ENCODE measurements at places on chromosomes 12 and 14.

GRCh38 chr14:29222671-29223268 lies 456.2 kb downstream of the FOXG1 start:
- peak; percentile 41 for DNase-seq

DNA sequence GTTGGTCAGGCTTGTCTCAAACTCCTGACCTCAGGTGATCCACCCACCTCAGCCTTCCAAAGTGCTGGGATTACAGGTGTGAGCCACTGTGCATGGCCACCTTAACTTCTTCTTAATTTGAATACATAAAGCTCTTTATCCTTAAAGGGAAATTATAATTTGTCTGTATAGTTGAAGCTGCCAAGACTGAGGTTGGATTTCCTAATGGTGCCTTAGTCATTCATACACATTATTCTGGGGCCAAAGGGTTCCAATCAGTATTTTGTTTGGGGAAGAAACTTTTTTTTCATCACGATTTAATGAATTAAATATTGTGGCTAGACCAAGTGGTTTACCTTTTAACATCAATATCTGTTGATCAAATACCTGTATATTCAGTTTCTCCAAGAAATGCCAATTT lies 135.9 kb downstream of the SYT1 start:
- no peak for DNase-seq

- no peak for DNase-seq
These were observed 17.9 kb downstream of the SIVA1 start for GRCh38 chr14:104770851-104771272.

DNA sequence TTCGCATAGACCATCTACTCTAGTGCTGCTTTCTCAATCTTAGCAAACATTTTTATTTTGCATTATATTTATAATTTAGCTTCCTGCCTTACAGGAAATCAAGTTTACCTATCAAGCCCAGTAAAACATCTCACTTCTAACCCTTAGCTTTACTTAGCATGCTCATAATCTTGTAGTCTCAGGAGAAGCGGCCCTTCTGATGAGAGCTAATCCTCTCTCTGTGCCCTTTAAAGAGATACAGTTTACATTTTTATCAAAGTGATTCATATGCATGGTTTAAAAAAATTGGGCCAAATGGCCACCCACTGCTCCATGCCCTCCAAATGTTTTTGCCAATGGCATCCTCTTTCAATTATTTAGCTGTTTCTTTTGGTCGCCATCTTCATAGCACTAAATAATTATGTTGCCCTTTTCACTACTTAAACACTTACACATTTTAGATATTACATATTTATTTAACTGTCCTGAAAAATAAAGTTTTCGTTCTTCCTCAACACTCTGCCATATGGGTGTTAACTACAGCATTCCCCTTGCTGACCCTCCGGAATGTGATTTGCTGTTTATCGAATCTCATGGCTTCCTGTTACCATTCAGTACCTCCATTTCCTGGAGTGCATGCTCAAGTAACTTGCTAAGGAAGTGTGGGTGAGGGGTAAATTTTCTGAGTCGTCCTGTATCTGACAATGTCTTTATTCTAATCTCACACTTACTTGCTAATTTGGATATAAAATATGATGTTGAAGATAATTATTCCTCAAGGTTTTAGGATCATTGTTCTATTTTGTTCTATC lies 29.3 kb downstream of the YLPM1 start:
- DNase-seq = no peak

- no peak for DNase-seq
These were observed 13.4 kb upstream of the DNAH10 start for GRCh38 chr12:123748661-123749060.

DNA sequence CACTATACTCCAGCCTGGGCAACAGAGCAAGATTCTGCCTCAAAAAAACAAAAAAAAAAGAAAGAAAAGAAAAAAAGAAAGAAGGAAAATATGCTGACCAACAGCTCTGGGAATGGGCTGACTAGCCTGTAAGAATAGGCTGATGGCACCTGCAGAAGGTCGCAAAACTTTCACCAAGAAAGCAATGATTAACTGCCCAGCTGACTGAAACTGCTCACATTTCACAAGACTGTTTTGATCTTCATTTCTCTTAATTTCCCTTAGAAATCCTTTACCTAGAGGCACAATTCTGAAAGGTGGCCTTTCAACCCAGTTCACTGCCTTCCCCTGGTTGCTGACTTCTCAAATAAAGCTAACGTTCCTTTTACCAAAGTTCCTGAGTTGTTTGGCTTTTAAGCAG lies 12.4 kb downstream of the BEST3 start:
- DNase-seq = no peak
